ENCODE measurements at places on chromosomes 5 and 9.

DNA sequence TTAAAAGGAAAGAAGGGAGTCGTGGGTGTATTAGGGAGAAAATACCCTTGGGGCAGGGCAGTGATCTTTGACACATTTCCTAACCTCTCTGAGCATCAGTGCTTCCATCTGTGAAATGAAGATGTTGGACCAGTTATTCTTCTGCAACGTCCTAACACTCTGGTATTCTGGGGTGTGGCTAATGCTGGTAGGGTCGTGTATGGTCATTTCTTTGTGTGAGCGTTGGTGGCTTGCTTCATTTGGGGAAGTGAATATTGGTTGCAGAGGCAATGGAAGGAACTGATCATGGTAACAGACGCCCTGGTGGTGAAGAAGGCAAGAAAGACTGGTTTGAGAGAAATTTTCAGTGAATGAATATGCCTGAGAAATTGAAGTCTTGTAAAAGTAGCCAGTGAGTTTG, 67.9 kb upstream of the TTC23L start:
- no peak for DNase-seq

DNA sequence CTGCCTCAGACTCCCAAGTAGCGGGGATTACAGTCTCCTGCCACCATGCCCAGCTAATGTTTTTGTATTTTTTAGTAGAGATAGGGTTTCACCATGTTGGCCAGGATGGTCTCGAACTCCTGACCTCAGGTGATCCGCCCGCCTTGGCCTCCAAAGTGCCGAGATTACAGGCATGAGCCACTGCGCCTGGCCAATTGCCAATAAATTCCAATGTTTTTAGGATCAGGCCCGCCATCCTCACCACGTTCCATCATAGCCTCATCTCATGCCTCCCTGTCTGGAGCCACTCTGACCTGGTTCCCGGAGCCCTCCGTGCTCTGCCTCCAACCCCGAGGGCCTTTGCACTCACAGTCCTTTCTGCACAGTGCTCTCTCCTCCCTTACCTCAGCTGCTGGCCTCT, 71.5 kb upstream of the RAPGEF1 start:
- DNase-seq = no peak

DNA sequence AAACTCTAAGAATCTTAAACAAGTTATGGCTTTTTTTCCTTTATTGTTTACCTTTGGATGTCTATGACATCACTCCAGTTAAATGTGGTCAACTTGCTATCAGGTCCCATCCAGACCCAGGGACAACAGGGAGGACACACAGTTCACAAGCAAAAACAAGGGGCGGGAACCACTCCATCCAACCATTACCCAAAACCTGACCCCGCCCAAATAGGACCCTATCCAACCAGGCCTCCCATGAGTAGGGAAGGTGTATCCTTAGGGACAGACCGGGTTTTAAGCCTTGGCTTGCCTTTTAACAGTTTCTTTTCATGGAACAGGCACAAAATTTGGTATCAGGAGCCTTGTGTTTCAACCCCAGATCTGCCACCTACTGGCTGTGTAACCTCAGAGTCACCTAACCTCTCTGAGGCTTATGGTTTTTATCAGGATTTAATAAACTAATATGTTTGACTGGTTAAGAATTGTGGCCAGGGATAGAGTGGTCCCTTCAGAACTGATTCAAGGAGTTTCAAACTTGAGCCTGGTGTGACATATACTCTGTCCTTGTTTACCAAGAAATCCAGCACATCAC, 127.7 kb upstream of the RAD23B start:
- no peak for DNase-seq

- DNase-seq = no peak
Observed at GRCh38 chr5:135025730-135026644, 8.0 kb downstream of the PITX1 start.

DNA sequence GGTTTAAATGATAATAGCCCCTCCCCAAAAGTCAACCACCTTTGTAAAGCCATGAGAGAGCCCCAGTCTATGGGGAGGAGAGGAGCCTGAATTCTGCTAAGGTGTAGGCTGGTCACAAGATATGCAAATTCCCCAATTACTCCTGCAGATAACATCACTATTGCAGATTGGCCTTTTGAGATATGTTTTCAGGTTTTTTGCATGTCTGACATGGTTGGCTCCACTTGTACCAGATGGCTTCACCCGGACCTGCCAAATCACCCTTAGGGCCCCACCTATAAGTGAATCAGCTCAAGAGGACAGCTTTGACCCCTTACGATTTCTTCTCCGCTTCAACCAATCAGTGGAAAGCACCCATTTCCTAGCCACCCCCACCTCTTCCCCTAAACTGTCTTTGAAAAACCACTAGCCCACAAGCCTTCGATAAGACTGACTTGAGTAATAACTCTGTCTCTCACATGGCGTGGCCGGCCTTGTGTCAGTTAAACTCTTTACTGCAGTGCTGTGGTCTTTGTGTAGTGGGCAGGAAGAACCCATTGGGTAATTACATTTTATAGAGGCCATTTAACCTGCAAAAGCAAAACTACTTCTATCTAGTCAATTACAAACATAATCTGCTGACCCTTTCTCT, 69.7 kb downstream of the PRLR start:
- DNase-seq = no peak

DNA sequence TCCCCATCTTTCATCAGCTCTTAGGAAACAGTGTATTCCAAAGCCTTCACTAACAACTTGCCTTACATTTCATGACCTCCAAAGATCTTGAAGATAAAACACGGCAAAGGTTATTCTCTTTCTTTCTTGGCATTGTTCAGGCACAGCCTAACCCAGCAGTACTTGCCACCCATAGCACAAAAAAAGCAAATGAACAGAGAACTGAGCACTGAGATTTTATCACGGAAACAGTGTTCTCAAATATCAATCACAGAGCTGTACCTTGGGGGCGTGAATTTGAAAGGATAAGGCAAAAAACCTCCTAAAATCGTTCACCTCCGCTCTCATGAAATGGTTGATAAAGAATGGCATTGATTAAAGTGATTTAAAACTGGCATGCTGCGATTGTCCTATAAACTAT, 16.9 kb upstream of the KCNV2 start:
- DNase-seq = no peak

- DNase-seq = no peak
Observed at GRCh38 chr5:145027286-145027685, 807.9 kb downstream of the PRELID2 start.

- DNase-seq = peak; percentile 52
Observed at GRCh38 chr5:123937230-123937629, 425.3 kb downstream of the CSNK1G3 start.

DNA sequence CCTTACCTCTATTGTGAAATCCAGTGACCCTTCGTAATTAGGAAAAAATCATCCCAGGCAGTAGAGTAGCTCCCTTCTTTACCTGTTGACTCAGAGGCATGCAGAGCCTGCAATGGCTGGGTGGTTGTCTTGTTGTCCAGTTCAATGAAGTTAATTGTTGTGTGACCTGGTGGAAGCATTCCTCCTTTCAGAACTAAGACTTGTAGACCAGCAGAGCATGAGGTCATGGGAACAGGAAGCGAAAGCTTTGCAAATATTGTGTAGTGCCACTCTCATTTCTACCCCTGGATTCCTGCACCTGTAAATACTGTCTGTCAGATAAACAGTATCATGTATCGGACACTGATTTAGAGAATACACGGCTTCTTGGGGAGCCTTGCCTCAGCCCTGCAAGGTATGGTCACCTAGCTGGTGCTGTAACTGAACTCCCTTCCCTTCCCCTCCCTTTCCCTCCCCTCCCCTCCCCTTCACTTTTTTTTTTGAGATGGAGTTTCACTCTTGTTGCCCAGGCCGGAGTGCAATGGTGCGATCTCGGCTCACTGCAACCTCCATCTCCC, 5.7 kb upstream of the PRXL2C start:
- DNase-seq = no peak

DNA sequence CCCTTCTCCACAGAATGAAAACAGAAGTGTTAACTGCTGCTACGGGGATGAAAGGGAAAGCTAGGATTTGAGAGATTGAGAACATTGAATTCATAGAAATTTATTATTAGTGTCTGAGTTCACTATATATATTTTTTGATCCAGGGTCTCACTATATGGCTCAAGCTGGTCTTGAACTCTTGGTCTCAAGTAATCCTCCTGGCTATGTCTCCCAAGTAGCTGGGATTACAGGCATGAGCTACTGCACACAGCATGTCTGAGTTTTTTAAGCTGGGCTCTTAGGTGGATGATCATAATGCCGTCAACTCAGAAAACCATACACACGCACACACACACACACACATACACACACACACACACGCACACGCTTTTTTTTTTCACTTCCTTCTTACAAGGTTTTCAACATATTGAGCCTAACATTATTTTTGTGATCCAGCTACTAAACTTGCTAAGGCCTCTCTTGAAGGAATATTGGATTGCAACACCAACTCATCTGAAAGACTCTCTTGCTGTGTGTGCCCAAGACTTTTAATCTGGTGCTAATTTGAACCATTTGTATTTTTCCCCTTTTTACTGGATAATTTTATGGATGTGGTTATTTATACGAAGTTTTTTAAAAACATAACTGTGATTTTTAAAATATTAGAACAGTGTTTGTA, 1045.4 kb downstream of the DTWD2 start:
- no peak for DNase-seq

- DNase-seq = no peak
Observed at GRCh38 chr9:136031741-136032730, 63.1 kb downstream of the NACC2 start.

- no peak for DNase-seq
Observed at GRCh38 chr5:142221091-142221860, 103.5 kb downstream of the SPRY4 start.

DNA sequence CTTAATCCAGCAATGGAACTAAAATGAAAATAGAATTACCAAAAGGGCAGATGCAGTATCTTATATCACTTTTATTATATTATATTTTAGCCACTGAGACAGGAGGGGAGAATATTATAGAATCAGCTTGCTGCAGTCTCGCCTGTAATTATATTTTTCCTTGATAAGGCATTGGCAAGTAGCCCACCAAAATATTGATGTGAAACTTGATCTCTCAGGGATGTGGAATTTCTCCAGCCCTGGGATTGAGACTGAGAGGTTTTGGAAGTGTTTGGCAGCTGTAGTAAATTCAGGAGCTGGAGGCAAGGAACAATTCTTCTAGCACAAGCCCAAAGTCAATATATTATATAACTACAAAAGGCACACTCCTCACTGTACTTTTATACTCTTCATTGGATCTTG, 142.1 kb upstream of the ADAMTSL1 start:
- DNase-seq = no peak

GRCh38 chr5:66122379-66123034, 21.6 kb upstream of the SREK1 start:
- no peak for DNase-seq

DNA sequence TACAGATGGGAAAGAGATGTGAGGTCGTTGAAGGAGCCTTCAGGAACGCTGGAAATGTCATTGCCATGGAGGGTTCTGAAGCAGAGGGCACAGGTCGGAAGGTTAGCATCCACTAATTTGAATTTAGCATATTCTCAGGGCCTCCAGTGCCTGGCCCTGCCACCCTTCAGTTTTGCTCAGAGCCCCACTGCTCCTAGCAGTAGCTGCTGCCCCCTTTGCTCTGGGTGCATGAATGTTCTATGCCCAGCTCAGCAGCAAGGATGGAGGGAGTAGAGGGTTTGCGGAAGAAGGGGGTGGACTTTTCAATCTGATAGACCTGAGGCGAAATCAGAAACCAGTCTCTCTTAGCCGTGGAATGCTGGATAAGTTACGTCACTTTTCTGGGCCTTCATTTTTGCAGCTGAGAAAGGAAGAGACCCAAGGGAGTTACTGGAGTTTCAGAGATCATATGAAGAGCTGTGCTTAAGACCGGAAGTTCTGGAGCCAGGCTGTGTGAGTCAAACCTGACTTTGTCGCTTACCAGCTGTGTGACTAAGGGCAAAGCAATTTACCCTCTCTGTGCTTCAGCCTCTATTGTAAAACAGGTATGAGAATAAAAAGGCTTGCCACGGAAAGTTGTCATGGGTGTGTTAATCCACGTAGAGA, 133.2 kb upstream of the PANK3 start:
- peak; percentile 92 for DNase-seq

DNA sequence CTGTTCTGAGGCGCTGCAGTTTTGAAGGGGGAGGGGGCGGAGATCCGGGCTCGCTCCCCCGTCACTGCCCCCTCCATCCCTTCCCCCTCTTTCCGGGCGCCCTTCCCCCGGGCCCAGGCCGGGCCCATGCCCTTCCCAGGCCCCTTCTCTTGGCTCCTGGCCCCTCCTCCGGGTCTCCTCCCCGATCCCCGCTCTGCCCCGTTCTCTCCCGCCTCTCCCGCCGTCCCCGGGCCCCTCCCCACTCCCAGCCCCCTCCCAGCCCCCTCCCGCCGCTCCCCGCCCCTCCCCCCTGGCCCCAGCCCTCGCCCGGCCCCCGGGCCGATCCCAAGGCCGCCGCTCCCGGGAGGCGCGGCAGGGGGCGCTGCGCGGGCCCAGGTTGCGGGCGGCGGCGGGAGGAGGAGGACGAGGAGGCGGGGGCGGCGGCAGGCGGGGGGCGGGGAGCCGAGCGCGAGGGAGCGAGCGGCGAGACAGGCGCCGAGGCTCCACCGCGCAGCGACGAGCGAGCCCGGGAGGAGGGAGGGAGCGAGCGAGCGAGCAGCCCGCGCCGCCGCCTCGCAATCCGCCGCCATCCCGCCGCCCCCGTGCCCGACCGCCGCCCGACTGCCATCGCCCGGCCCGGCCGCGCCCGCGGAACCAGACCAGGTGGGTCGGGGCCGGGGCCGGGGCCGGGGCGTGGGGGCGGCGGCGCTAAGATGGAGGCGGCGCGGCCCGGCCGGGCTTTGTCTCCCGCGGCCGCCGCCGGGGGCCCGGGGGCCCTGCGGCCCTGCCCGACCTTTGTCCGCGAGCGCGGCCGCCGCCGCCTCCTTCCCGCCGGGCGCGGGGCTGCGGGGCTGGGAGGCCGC, at the start of gene PRRC2B:
PRRC2B (plus strand) TSS at position 465 of the 842 bp plus-strand sequence. CDS start 36,059 bp downstream, outside the sequence.
- peak; percentile 68 for DNase-seq

- DNase-seq = peak; percentile 8
Observed at GRCh38 chr9:35490910-35491465, 1.1 kb downstream of the RUSC2 start.

DNA sequence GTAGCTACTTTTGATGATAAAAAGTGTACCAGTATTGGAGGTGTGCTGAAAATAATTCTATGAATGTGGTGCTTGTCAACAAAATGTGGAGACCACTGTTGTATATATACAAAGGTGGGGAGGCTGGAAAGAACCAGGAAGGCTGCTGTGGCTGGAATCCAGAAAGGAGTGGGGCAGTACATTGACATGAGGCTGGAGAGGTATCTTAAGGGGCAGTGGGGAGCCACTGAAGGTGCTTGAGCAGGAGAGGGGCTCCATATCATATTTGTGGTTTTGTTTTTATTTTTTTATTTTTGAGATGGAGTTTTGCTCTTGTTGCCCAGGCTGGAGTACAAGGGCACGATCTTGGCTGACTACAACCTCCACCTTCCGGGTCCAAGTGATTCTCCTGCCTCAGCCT, 87.9 kb upstream of the NEURL1B start:
- DNase-seq = no peak

DNA sequence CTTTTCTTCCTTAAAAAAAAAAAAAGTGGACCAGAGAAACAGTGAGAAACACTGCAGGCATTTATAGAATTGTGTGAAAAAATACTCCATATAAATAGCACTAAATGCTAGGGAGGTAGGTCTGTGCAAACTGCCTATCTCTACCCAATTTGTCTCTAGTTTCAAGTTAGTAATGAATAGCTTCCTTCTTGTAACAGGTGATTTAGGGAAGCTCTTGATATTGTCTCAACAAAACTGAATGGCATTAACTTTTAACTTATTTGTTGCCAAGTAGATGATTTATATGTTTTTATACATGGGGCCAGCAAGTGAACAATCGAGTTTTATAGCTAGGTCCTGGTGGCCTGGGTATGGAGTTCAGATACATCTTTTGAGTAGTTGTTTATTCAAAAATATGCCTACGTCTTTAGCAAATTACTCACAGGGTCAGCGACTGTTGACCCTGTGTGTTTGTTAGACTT, 283.6 kb downstream of the NR3C1 start:
- no peak for DNase-seq

Measured in kidney capillary endothelial cell (primary cell).